Stimulated activated CD8-positive, alpha-beta memory T cell treated with anti-CD3 and anti-CD28 coated beads, Interleukin-15, amount 100 ng/mL, for 4 hours (primary cell): ENCODE measurements at places on chromosomes 16 and 17.

GRCh38 chr17:63634163-63634562, 11.9 kb downstream of the MAP3K3 start:
- DNase-seq = no peak

DNA sequence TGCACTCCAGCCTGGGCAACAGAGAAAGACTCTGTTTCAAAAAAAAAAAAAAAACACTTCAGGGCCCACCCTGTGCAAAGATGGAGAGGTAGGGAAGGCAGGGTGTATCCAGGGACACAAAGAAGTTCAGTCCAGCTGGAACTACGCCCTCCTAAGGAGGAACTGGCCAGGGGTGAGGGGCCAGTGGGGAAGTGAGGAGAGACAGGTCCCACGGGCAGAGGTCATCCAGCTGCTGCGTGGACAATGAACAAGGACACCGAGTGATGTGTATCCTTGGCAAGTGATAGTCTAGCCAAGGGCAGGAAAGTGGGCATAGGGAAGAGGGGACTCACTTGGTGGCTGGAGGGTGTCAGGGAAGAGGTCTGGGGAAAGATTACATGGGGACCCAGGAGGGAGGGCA, 9.4 kb upstream of the RIPOR1 start:
- DNase-seq = no peak

- DNase-seq = no peak
These were observed 91.9 kb downstream of the IRF8 start for GRCh38 chr16:85990861-85991301.

- DNase-seq = no peak
These were observed 69.7 kb upstream of the DNAJA2 start for GRCh38 chr16:47043200-47043599.

GRCh38 chr17:46139432-46140210, 53.6 kb downstream of the KANSL1 start:
- no peak for DNase-seq

GRCh38 chr17:41975099-41976083, 8.8 kb downstream of the CNP start:
- DNase-seq = no peak

- no peak for DNase-seq
These were observed 11.9 kb downstream of the SPNS2 start for GRCh38 chr17:4510618-4510941.

- DNase-seq = no peak
These were observed 49.5 kb downstream of the BMERB1 start for GRCh38 chr16:15483857-15484256.

- no peak for DNase-seq
These were observed 12.4 kb upstream of the YWHAE start for GRCh38 chr17:1412185-1413110.

GRCh38 chr16:9091867-9092281, 430 bp downstream of the HAPSTR1 start:
- no peak for DNase-seq

GRCh38 chr16:31143011-31143693, 6.7 kb downstream of the PRSS36 start:
- no peak for DNase-seq

GRCh38 chr17:39596543-39597267, 11.0 kb downstream of the NEUROD2 start:
- DNase-seq = no peak

DNA sequence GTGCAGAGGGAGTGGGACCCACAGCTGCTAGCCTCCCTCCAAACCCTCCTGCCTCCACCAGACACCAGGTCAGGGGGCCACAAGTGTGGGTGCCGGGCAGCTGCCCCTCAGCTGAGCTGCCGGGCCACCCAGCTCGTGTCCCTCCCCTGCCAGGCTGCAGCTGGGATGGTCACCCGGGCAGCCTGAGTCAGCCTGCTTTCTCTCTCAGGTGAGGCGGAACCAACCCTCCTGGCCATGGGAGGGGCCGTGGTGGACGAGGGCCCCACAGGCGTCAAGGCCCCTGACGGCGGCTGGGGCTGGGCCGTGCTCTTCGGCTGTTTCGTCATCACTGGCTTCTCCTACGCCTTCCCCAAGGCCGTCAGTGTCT, 6.9 kb downstream of the SLC16A3 start:
- no peak for DNase-seq

GRCh38 chr17:81085420-81085911, 50.5 kb downstream of the BAIAP2 start:
- no peak for DNase-seq

- DNase-seq = no peak
These were observed 212.9 kb downstream of the CNTNAP4 start for GRCh38 chr16:76490036-76490639.

- DNase-seq = no peak
These were observed 160.1 kb upstream of the CDH5 start for GRCh38 chr16:66206363-66206762.

- DNase-seq = no peak
These were observed 151.2 kb downstream of the CMIP start for GRCh38 chr16:81595629-81596292.

DNA sequence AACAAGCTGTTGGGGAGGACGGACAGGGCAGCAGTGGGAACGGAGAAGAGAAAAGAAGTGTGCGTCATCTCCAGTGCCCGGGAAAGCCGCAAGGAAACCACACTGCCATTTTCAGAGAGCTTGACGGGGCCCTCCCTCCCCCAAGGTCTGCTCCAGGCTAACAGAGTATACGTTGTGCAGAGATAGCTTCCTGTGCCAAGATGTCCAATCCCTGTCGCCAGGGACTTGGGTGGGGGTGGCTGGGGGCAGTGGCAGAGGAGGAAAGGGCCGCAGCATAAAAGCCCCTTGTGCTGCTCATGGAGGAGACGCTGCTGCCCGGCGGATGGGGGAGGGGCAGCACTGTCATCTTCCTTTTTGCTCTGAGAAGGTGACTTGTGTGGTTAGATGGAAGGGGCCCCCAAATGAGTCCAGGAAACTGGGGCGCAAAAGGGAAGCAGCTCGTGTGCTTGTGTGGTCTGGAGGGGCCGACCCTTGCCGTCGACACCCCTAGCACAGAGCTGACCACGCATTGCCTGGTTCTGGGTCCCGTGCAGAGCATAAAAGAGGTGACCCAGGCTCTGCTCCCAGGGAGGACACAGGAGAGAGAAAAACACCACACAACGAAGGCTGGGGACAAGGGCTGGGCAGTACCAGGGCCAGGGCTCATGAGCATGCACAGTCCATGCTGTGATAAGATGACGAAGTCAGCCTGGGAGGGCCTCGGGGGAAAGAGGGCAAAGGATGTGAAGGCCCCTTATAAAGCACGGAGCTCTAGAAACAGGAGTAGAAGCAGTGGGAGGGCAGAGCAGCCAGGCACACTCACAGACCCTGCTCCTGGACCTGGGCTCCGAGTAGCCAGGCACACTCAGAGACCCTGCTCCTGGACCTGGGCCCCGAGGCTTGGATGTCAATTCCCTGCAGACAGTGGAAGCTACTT, 372.7 kb downstream of the SLC39A11 start:
- no peak for DNase-seq

DNA sequence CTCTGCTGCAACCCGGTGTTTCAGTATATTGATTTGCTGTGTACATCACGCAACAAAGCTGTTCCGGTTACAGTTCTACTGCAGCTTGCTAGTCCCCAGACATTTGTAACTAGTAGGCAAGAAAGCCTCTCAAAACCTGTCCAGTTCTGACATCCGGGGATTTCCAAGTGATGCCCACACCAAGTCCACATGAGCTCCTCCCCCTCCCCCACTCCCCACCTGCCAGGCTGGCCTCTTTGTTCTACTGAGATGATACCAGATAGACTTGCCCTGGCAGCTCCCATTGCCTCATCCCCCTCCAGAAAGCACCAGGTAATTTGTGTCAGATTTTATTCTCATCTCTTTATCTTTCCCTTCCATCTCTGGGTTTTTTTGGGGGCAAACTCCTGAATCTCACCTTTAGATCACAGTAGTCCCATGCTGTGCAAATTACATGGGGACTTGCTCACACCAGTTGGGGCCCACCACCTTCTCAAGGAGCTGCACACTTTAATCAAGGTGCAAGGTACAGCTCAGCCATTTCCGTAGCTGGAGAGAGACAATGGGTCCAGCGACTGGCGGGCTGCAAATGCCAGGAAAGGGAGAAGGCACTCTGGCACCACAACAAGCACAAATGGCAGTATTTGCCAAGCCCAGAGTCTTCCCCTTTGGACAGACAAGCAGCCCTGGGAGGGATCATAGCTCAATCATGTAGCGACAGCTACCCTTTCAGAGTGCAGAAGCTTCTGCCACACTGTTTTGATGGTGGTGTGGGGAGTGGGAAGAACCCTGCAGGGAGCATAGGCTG, 183.1 kb downstream of the CYLD start:
- DNase-seq = no peak

GRCh38 chr17:42276609-42277341, 584 bp upstream of the STAT5B start:
- no peak for DNase-seq

DNA sequence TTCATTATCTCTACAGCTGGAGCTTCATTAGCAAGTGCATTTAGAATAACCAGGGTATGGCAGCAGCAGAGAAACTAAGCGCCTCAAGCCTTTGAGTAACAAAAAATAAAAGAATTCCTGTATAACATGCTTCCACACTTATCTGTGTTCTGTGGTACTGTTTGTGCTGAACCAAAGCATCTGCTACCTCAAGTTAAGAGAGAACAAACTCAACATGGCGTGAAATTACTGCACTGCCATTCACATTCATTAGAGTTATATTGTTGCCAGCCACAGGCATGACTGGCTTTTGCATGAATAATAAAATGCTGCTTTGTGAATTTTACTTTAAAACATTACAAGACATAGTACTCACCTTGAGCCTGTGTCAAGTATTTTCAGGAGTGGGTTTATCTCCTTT, 76.6 kb downstream of the NLK start:
- DNase-seq = no peak

GRCh38 chr17:29699283-29699682, 76.6 kb upstream of the CORO6 start:
- no peak for DNase-seq

DNA sequence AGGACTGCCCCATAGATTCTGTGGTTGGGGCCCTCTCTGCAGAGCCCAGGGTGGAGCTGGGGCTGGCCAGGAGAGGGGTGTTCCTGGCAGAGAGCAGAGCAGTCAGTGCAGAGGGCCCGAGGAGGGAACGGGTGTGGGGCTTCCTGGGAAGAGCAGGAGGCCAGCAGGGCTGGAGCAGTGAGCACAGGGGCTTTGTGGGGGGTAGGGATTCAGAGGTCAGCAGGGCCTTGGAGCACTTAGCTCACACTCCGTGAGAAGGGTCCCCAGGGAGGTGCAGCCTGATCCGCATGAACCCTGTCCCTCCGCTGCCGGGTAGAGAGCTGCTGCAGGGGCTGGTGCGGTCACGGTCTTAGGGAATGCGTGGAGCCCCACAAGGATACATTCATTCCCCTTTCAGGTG, 113.0 kb upstream of the CIBAR2 start:
- no peak for DNase-seq

GRCh38 chr16:85461814-85462713, 151.1 kb upstream of the GSE1 start:
- peak; percentile 16 for DNase-seq

GRCh38 chr16:80703131-80704071, 101.0 kb downstream of the CDYL2 start:
- DNase-seq = no peak
